Activated CD4-positive, alpha-beta T cell treated with anti-CD3 and anti-CD28 coated beads for 24 hours (primary cell): ENCODE measurements at places on chromosomes 3 and 15.
A peak's percentile ranks its signal among the peaks of the same experiment; 100 is the strongest.

DNA sequence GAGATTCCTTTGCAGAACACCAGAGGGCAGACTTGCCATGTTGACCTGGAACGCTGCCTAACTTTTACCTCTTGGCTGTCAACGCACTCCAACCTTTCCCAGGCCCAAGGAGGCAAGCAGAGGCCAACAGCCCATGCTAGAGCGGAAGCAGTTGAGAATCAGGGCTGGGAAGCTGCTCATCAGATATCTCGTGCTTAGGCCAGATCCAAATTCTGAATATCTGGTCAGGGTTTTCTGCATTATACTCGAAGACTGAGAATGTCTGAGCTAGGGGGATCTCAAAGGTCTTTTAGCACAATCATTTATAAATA lies 2.5 kb downstream of the XIRP1 start:
- DNase-seq = peak; percentile 30

GRCh38 chr15:36527235-36528162 lies 51.9 kb upstream of the CDIN1 start:
- DNase-seq = no peak

GRCh38 chr3:9347081-9347480 lies 15.8 kb upstream of the THUMPD3 start:
- no peak for DNase-seq

DNA sequence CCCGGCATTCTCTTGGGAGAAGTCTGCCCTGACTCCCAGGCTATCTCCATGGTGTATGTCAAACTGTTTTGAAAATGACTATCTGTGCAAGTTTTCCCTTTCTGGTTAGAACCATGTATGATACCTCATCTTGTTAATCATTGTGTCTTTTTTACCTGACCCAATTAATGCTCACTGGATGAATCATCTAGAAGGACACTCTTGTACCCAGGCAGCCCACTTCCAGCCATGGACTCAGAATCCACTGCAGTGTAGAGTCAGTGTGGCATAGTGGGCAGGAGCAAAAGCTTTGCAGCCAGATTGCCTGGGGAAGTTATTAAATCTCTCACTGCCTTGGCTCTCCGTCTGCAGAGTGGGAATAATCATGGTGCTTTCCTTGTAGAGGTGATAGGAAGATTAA lies 1.2 kb downstream of the FAM3D start:
- DNase-seq = no peak

- DNase-seq = no peak
These were observed 1.9 kb downstream of the TOP2B start for GRCh38 chr3:25662736-25663320.

GRCh38 chr15:101425787-101426365 lies 63.6 kb downstream of the PCSK6 start:
- no peak for DNase-seq

GRCh38 chr3:120652281-120652680 lies 29.8 kb downstream of the HGD start:
- no peak for DNase-seq

- no peak for DNase-seq
These were observed 193.1 kb downstream of the SHQ1 start for GRCh38 chr3:72655131-72655551.

DNA sequence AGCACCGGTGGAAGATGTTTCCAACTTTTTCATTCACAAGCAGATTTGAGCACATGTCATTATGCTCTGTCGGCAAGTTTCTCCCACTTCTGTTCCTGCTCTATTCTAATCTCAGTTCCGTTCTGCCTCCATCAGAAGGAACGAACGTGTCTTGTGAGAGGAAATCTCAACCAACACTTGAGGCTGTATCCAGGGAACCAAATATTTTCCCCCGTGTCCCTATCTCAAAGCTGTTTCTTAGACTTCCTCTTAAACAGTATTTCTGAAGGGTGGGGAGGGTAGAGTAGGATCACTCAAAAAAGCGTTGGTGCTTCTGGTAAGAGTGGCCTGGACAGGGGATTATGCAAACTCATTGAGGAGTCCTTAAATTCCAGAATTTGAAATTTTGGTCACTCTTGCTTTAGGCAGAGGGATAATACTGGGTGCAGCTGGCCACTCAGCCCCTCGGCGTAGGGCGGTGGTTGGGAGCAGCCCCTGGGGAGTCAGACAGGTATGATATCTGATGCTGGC lies 54.9 kb downstream of the FRMD4B start:
- no peak for DNase-seq

- DNase-seq = no peak
These were observed 708 bp downstream of the SEC22A start for GRCh38 chr3:123202451-123202850.

GRCh38 chr3:189144645-189145044 lies 27.1 kb upstream of the TPRG1 start:
- no peak for DNase-seq

DNA sequence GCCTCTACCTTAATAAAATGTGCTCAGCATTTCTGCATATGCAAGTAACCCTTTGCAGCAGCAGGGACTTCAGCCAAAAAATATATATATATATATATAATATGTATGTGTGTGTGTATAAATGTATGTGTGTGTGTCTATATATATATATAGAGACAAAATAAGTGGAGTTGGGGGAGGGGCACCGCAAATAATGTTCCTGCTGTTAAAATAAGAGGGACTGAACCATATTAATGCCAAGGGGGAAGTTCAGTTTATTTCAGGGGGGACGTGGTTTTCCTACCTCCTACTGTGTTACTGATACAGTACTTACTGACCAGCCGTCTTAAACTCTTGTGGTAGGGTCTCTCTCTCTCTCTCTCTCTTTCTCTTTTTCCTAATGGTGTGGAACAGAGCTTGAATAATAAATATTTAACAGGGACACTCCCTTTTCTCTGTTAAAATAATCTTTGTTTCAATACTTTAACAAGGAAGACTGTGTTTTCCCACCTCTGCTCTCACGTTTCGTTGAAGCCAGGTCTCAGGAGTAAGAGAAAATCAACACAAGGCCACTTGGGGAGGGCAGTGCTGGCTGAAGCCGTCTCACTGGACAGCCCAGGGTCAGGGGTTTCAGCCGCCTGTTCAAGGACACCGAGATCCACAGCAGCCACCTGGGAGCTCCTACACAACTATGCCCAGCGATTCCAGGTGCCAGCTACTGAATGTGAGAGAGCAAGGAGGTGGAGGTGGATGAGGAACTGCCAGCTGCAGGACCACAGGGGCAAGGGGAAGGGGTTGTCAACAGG lies 42.8 kb upstream of the ADAMTSL3 start:
- no peak for DNase-seq
